Globus pallidus (tissue), 1 donor: ENCODE measurements at places on chromosomes 13 and 19.

- DNase-seq: no peak
Observed at GRCh38 chr13:63124863-63125262, 1709.2 kb upstream of the PCDH20 start.

GRCh38 chr13:29640665-29641064, 45.2 kb upstream of the SLC7A1 start:
- DNase-seq: no peak

DNA sequence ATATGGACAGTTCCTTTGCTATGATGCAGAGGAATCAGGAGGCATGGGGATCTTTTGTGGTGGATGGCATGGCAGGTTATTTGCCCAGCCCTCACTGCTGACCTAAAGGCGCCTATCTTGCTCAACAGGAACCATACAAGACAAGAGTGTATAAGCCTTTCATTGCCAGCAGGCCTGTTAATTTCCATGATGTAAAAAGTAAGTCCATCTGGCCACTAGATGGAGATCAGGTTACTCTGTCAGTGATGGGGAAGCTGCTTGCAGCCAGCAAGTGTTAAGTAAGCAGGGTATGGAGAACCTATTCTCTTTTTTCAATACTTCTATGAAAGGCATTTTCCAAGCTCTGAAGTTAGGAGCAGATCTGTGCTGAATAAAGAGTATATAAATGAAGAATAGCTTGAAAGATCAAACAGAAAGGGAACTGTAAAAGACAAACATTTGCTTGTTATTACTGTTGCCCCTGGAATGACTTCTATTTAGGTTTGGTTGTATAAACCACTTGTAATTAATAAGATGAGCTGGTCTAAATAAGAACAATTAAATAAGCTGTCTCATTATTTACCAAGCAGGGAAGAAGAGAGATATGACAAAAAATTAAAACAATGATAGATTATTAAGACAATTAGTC, 210.9 kb downstream of the RGCC start:
- peak; percentile 93 for DNase-seq

DNA sequence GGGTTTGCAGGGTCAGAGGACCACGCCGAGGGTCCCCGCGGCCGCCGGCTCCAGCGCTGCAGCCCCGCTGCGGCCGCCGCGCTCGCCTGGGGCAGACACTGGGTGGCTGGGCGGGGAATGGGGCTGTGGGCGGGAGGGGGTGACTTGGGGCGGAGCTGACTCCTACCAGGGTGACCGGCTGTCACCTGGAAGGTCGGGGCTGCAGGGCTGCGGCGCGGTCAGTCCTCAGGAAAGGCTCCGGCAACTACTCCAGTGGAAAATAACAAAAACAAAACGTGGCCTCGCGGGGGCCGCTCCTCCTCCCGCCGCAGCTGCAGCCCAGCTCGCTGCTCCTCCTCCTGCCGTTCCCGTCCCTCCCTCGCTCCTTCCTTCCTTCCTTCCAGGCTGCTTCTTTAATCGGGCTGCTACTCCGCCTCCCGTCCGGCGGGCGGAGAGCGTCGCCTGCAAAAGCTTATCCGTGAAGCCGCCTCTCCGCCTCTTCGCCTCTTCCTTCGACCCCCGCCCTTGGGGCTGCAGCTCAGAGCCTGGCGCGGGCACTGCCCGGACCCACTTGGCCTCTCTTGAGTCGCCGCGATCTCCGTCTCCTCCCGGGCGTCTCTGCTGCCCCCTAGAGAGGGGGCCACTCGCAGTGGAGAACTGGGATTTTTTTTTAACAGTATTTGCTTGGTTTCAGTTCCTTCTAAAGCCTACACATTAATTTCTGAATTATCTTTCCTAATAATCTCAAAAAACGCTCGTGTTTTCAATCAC, at the start of gene TBC1D4:
TBC1D4 (minus strand) TSS at position 100 of the 750 bp plus-strand sequence. CDS start 402 bp downstream, outside the sequence.
- peak; percentile 82 for DNase-seq

- no peak for DNase-seq
Observed at GRCh38 chr19:2212861-2213711, 23.0 kb downstream of the PLEKHJ1 start.

DNA sequence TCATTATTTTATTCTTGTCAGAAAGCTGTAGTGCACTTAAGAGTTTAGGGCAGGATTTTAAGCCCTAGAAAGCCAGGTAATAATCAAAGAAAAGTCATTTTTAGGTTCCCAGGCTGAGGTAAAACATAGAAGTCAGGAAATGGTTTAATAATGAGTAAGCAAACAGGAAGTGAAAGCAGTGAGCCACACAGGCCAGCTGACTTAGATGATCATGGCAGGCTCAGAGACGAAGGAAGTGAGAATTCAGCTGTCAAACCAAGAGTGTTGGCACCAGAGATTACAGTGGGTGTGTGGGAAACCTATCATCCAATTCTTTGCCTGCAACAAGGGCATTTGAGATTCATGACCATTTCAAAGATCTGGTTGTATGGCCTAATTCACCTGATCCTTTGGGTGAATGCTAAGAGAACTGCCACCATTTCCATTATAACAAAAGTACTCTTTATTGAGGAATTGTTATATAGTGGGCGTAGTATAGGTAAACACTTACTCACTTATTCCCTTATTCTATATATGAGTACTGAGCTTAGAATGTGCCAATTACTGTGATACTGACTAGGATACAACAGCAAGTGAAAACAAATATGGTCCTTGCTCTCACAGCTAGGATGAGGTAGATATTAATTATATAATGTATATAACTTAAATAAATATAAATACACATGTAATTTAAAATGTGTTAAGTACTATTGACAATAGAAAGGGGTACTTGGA, 103.7 kb upstream of the EDNRB start:
- DNase-seq: peak; percentile 30

GRCh38 chr13:59301174-59301567, 862.6 kb downstream of the DIAPH3 start:
- DNase-seq: no peak

DNA sequence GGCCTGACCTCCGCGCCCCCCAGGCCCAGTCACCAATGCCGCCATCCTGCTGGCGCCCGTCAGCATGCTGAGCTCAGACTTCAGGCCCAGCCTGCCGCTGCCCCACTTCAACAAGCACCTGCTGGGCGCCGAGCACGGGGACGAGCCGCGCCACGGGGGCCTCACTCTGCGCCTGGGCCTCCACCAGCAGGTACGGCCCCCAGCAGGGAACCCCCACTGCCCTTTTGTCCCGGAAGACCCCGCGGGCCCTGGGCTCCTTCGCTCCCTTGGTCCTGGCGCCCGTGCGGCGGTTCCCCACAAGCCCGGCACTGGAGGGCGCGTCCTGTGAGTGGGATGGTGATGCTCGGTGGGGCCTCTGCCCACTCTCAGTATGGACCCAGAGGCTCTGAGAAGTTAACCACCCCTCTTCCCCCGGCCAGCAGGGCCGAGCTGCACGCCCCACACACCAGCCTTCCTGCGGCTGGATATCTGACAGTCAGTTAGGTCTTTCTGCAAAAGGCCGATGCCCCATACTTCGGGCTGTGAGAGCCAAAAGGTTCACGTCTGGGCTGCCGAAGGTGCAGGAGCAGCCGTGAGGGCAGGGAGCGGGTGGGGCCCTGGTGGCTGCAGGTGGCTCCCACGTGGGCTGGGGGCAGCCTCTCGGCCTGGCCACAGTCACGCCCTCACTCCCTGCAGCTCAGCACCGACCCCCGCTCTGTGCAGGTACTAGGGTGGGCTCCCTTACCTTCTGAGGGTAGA, 8.0 kb downstream of the WDR18 start:
- no peak for DNase-seq

DNA sequence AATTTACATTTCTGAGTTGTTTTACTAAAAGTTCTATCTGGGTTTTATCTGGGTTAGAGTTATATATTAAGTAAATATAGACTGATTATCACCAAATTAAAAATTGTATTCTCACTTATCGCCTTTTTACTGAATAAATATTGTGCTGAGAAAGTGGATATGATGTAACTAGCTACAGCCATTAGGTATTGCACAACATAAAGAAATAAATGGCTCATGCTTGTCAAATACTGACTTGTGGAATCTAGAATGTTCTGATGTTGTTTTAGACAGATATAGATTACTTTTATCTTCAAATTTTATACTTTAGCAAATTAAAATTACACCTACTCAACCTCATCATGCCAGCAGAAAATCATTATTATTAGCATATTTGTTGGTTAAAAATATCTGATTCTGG, 1277.1 kb upstream of the MIR17HG start:
- no peak for DNase-seq
